ENCODE measurements at places on chromosomes 5 and 9. TPM values are rescaled to one million over a fixed set of nuclear protein-coding genes. Genes with fewer than 3 reads are reported as not detected.

The CDX1 gene
- total RNA-seq, result not detected

The NUTM2F gene
- not detected for total RNA-seq

The PKD2L2 gene
- total RNA-seq, result not detected

The CCDC127 gene
- total RNA-seq, result 6.8 TPM

The GALNT12 gene
- 6.6 TPM for total RNA-seq

The ZNF879 gene
- 2.4 TPM for total RNA-seq

Measured in activated CD8-positive, alpha-beta memory T cell treated with anti-CD3 and anti-CD28 coated beads for 36 hours (primary cell).